ENCODE measurements at places on chromosomes 5 and 9. TPM values are rescaled to one million over a fixed set of nuclear protein-coding genes. Genes with fewer than 3 reads are reported as not detected.

The CAMK2A gene
- total RNA-seq = 0.09 TPM

The OR1B1 gene
- not detected for total RNA-seq

The PDGFRB gene
- 180 TPM for total RNA-seq

The PCDHGB6 gene
- total RNA-seq = 3.8 TPM

The PRPF4 gene
- 25.9 TPM for total RNA-seq

DNA sequence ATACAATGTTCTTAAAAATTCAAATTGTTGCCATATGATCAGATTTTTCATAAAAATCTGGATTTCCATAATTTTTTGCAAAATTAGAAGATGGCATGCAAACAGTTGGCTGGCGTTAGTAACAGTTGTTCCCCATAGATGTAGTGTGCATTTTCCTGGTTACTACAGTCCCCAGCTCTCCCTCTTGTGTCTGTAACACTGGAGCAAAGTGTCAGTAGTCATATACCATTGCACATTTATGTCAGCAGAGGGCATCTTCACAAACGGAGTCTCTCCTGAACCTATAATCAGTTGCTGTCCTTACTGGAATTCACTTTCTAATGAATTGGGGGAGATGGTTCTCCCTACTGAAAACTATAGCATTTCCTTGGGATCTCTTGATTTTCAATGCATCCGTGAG lies 44.7 kb upstream of the DMAC1 start:
- peak; percentile 41 for DNase-seq

- DNase-seq = peak; percentile 25
Observed at GRCh38 chr9:98185611-98186171, 6.7 kb downstream of the CORO2A start.

DNA sequence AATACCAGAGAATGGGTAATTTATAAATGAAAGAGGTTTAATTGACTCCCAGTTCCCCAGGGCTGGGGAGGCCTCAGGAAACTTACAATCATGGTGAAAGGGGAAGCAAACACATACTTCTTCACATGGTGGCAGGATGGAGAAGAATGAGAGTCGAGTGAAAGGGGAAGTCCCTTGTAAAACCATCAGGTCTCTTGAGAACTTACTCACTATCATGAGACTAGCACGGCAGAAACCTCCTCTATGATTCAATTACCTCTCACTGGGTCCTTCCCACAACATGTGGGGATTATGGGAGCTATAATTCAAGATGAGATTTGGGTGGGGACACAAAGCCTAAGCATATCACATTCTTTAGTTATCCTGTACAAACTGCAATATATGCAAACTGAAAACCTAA lies 609.4 kb downstream of the MTRR start:
- peak; percentile 5 for DNase-seq

GRCh38 chr9:91144769-91145168 lies 216.9 kb downstream of the AUH start:
- DNase-seq = peak; percentile 69

DNA sequence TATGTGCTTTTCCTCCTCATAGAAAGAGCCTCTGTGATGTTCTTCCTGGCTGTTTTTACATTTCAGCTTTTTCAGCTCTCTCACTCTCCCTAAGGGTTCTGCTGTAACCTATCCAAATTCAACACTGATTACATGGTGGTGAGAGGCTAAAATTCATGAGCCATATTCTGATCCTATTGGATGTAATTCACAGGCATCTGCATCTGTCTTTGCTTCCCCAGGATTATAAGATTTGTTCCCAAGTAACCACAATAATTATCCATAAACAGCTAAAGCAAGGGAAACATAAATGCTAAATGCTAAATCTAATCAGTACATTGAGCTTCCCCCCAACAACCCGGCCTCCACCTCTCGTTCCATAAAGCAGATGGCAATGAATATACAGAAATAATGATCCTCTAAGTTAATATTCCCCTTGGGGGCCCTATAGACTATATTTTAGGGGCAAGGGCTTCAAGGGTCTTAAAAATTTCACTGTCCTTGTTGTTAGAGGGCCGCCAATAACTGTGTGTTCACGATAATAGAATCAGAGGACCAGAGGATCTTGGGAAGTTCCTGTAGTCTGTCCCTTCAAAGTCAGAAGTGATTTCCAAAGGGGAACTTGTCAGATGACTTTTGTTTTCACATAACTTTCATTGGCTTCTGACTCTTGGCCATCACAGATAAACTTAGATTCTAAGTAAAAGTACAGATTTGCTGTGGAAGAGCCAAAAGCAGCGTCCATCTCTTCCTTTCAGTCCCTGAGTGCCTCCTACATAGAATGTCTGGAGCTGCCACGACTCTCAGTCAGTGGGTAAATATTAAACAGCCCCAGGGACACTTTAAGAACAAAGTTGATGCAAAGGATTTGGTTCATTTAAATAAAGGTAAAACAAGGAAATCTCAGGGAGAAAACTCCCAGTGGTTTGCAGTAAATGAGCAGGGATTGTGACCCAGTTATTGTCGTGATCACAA lies 125.6 kb downstream of the ALDH1A1 start:
- DNase-seq = peak; percentile 21

DNA sequence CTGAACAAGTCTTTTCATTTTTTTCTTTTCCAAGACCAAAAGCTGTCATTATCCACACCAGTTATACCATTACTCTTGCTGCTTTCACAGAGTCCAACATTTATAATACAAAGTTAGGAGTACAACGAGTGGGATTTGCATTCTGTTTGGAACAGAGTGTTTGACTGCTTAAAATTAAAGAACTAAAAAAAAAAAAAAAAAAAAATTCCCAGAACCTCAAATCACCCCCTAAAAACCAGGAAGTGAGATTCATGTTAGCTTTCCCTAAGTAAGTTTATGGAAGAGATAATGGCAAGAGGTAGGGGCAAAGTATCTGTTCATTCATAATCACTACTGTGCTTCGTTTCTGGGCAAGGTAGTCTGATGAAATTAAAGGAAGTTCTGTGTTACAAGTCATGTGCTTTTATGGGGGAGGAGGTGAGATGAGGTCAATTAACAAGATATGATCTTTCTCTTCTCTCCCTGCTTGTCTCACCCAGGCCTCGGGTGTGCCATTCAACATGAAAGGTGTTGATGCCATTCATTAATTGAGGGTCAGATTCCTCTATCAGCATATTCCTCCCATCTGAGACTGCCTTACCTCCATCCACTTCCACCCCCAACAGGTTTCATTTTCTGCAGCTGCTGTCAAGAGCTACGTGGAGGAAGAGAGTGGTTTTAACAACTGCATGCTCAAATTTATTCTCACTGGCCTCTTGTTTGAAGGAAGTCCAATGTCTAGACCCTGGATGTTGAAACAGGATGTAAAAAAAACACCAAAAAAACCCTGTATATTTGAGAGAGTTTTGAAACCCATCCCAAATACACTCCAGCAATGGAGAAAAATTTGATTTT lies 58.1 kb downstream of the MARCHF3 start:
- peak; percentile 38 for DNase-seq

DNA sequence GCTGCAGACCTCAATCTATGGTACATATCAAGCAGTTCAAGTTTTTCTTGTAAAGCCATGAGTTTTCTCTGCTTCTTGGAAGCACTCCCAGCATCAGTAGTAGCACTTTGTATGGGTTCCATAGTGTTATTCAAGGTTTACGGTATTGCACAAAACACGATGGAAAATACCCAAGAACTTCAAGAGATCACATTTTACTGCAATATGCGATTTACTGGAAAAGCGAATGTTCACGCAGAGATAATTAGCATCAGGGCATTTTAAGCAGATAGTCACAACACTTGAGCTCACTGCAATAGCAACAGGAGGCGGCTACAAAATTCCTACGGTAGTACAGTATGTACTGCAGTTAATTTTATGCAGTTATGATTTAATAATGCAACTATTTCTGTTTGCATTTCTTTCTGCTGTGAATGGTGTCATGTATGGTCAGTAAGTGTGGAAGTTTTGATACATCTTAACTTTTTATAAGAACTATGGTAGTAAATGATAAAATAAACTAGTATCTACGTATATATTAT lies 200.8 kb downstream of the SMARCA2 start:
- no peak for DNase-seq

DNA sequence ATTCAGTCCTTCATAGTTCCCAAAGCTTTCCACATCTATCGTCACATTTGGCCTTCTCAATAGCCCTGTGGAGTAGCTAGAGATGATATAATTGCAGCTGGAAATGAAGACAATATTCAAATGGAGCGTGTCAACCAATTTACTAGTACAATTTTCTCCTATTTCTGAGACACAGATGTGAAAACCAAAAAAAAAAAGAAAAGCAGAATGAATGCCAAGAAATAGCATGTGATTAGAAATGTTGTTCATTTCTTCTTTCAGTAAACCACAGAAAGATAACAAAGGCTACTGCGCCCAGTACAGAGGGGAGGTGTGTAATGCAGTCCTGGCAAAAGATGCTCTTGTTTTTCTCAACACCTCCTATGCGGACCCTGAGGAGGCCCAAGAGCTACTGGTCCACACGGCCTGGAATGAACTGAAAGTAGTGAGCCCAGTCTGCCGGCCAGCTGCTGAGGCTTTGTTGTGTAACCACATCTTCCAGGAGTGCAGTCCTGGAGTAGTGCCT lies 99.0 kb downstream of the MUSK start:
- peak; percentile 96 for DNase-seq

- peak; percentile 10 for DNase-seq
Observed at GRCh38 chr5:40464511-40464910, 215.2 kb upstream of the PTGER4 start.

- no peak for DNase-seq
Observed at GRCh38 chr9:18766989-18767550, 265.9 kb downstream of the SAXO1 start.

DNA sequence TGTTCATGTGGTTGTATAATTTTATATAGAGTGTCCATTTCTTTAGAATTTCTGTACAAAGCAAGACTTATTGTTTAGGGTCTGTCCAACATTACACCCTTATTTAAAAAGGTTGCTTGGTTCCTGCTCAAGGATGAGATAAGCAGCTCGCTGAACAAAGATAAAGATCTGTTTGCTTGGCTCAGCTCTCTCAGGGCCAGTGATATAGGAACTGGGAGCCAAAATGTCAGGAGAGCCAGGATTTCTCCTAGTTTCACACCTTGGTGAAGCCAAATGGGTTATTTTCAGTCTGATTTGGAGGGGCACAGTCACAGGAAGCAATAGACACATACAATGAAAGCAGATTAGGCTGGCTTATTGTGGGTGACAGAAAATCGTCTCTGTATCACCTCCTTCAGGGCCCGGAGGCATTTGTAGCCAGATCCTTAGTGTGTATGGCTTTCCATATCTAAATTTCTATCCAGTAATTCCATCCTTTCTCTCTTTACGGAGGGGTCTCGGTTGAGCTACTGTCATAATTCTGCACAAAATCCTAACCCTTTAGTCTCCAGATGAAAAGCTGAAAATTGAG lies 396.4 kb downstream of the TMEM232 start:
- DNase-seq = no peak

DNA sequence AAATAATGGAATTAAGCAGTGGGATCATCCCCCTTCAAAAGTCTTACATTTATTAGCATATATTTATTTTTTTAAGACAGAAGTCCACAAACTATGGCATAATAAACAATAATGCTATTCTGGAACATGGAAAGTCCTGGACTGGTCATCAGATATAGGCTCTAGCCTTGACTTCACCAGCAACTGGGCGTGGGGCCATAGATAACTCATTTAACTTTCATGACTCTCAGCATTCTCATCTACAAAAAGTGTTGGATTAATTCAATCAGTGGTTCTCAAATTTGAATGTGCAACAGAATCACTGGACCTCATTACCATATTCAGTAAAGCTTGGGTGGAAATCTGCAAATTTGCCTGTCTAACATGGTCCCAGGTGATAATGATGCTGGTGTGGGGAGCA lies 253.8 kb downstream of the FBXL7 start:
- DNase-seq = no peak

GRCh38 chr9:131617611-131618010 lies 72.3 kb downstream of the PRRT1B start:
- DNase-seq = no peak

DNA sequence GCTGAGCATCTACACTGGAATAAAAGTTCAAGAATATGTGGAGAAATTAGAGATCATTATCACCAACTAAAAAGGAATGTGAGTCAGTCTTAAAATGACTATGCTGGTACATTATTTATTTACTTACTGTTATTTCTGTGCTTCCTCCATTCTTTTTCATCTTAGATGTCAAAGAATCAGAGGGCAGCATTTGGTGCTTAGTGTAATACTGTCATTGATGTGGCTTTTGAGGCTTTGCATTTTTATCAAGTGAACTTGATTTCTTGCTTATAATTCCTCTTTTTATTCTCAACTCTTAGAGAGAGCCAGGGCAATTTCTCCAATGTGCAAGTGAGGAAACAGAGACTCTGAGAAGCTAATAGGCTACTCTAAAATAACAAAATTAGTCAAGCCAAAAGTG lies 163.7 kb upstream of the TRPC7 start:
- no peak for DNase-seq

DNA sequence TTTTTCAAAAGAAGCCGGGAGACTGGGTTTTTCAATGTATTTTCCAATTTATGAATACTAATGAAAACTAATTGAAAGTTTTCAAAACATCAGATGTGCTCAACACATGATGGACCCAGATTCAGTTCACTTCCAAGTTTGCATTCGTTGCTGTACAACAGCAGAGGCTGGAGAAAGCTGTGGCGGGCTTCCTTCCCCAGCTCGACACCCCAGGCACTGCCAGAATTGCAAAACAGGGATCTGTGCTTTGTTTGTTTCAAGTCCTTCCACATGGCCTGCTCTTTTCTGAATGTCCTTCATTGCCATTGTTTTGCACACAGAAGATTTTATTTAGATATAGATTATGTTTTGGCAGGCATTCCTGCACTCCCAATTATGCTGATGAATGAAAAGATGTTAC lies 30.3 kb upstream of the INSYN2B start:
- DNase-seq = no peak

DNA sequence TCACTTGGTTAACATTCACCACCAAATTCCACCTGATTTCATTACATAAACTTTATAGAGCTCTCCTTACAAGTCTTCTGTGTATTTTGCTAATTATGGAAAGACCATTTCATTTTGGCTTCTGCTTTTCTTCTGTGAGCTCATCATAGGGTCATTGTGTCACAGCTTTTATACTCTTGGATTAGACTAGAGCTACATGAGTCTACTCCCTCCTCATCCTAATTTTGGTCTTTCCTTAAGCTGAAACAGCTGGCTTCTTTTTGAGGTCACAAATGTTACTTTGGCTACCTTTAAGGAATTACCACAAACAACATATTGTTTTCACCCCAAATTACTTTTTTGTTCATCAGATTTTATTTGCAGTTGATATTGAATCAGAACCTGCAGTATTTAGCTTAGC lies 103.0 kb downstream of the NPR3 start:
- no peak for DNase-seq

GRCh38 chr5:154945695-154946301 lies 4.9 kb downstream of the MRPL22 start:
- peak; percentile 51 for DNase-seq

- peak; percentile 96 for DNase-seq
Observed at GRCh38 chr5:67301285-67301903, 104.8 kb upstream of the CD180 start.
